ENCODE measurements at places on chromosomes 2 and 18. TPM values are rescaled to one million over a fixed set of nuclear protein-coding genes. Genes with fewer than 3 reads are reported as not detected.
A peak's percentile ranks its signal among the peaks of the same experiment; 100 is the strongest.

- no peak for DNase-seq
These were observed 183.7 kb downstream of the INO80D start for GRCh38 chr2:205902041-205902899.

DNA sequence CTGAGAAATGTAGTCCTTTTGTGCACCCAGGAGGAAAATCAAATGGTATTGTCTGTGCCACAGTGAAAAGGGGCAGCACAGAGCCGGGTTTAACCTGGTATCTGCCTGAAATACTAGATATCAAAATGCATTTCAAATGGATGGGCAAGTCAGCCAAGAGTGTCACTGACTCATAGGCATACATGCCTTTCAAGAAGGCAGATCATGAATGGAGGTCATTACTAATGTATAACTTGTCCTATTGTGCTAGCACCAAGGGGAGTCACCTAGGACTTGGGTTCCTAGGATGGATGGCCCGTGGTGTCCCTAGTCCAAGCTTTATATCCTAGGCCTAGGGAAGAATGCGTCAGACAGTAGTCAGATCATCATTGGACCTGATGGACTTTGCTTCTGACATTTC, 49.9 kb downstream of the TCF7L1 start:
- DNase-seq: no peak

- peak; percentile 24 for DNase-seq
These were observed 224.3 kb downstream of the NDUFA10 start for GRCh38 chr2:239800785-239801386.

GRCh38 chr2:188765522-188766470, 208.4 kb upstream of the COL3A1 start:
- no peak for DNase-seq

DNA sequence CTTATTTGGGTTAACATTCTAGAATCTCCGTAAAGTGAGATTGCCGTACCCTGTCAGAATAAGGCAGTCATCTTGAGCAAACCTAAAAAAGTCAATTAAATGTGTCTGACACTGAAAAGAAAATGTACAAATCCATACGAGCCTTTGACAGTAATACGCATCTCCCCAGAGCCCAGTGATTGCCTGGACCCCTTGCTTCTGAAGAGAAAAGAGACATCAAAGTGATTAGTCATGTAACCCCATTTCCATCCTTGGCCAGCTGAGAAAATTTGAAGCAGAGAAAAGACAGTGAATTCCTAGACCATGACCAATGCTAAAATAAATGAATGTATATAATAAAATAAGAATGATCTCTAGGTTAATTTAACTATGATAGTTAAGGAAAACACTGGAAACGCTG, 1499.4 kb downstream of the SUCLG1 start:
- DNase-seq: no peak

DNA sequence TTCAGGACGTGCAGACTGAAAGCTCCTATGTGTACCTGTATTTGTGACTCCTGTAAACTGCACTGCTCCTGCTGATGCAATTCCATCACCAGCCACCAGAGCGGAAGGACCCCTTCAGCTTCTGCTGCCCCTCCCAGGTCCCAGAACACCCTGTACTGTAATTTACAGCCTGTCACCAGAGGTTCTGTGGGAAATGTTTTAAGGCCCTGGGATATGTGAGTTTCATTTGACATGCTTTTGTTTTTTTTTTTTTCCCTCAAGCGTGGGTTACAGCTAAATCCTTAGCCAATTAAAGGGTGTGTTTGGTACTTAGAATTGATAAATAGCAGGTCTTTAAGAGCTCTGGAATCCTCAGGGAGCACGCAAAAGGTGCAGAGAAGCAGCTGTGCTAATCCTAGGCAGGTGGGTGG, 79.4 kb downstream of the KCTD1 start:
- no peak for DNase-seq

GRCh38 chr18:56067214-56067894, 479.4 kb upstream of the TCF4 start:
- no peak for DNase-seq

The CHRNG gene
- not detected for polyA plus RNA-seq

The DLX1 gene
- polyA plus RNA-seq: not detected

The SERPINB12 gene
- polyA plus RNA-seq: not detected

The NAT8 gene
- not detected for polyA plus RNA-seq

The BCL2 gene
- polyA plus RNA-seq: 3.6 TPM

Measured in sigmoid colon (tissue), 7 donors.